Right renal pelvis (tissue), 4 donors: ENCODE measurements at places on chromosomes 16 and 17.

GRCh38 chr16:49521734-49522325 lies 148.2 kb downstream of the C16orf78 start:
- no peak for DNase-seq

- DNase-seq: no peak
Observed at GRCh38 chr17:39564211-39564848, 43.4 kb downstream of the NEUROD2 start.

GRCh38 chr17:47987240-47987835 lies 16.4 kb downstream of the CDK5RAP3 start:
- no peak for DNase-seq

DNA sequence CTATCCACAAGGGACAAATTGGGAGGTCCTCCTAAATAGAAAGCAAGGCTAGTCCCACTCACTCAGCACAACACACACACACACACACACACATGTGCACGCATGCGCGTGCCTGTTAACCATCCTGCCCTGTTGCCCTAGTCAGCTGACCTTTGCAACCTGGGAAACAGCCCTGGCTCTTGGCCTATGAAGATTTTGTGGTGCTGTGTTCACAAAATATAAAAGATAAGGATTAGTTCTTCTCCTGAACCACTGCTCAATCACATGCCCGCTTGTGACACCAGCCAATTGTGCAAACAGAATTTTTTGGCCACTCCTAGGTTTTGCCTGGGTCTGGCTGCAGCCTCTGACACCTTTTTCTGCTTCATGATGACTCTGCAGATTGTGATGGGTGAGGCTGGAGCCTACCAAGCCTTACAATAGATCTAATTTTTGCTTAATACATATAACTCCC lies 3.3 kb upstream of the CES1 start:
- DNase-seq: no peak

DNA sequence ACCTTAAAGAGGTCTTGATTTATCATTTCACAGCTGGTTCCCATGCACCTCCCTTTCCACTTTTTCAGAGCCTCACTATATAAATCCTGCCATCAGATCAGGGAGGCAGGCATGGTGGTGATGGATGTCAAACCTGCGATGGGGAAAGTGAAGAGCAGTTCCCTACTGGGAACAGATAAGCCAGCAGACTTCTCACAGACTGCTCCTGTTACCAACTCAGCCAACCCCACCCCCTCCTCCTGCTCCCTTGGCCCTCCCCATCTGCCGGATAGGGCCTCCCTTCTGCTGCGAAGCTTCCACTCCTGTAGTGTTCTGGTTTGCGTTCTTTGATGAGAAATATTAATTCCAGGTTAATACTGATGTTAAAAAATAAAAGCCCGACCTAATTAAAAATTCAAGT lies 232.1 kb downstream of the STX8 start:
- DNase-seq: no peak

- DNase-seq: no peak
Observed at GRCh38 chr17:72412650-72413076, 291.8 kb downstream of the SOX9 start.

GRCh38 chr16:57643910-57644309 lies 15.5 kb downstream of the ADGRG1 start:
- DNase-seq: no peak
